ENCODE measurements at places on chromosomes 2 and 18.

DNA sequence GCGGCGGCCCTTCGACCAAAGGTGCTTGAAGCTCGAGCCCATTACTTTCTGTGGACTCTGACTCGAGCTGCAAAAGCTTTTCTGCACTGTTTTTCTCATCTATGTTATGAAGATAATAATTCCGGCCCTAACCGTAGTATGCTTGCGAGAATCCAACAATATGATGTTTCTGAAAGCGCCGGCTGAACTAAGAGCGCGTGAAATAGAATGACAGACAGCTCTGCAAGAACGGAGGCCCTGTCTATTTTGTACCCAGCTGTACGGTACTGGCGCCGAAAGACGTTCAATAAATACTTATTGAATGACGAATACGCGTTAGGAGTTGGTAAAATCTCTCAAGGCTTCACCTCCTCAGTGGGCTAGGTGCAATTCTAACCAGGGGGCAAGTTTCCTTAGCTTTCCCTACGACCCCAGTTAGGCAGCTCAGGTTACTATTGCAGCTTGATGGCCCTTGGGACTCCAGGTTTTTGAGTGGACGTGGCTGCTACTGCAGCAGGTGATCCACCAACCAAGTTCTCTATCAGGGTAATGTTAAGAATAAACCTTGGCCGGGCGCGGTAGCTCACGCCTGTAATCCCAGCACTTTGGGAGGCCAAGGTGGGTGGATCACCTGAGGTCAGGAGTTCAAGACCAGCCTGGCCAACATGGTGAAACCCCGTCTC is 570 bp downstream of the SCRN3 start:
- DNase-seq = no peak

- no peak for DNase-seq
Observed at GRCh38 chr2:1543776-1544477, 130.7 kb downstream of the TPO start.

GRCh38 chr2:43212931-43213330 is 13.5 kb downstream of the ZFP36L2 start:
- peak; percentile 56 for DNase-seq

DNA sequence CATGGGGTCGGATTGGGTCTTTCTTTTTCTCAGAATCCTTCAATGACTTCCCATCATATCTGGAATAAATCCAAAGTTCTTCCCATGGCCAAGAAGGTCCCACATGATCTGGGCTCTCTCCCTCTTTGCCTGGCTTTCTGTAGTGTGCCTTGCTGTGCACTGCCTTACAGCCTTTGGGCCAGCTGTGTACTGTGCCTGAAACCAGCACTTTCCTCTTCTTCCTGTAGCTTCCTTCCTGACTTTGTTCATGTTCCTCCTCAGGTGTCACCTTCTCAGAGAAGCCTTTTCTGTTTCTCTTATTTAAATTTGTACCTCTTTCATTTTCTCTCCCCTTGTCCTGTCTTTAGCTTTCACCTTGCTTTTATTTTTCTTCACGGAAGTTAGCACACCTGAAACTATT is 4.3 kb upstream of the CDCA7 start:
- DNase-seq = no peak

DNA sequence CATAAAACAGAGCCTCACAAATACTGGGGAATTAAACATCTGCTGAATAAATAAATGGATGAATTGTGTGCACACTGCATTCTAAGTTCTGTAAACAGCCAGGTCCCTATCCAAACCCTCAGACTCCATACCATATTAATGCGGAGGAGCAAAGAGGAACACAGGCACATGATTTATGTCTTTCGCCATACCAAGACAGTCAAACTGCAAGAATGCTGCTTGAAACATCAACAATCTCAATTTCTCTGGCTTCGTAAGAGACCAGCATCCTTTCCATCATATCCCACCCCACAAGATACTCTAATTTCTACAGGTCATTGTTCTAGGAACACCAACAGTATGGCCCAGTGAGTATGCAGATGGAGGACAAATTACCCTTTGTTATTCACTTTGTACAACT is 15.0 kb downstream of the KANSL3 start:
- no peak for DNase-seq

DNA sequence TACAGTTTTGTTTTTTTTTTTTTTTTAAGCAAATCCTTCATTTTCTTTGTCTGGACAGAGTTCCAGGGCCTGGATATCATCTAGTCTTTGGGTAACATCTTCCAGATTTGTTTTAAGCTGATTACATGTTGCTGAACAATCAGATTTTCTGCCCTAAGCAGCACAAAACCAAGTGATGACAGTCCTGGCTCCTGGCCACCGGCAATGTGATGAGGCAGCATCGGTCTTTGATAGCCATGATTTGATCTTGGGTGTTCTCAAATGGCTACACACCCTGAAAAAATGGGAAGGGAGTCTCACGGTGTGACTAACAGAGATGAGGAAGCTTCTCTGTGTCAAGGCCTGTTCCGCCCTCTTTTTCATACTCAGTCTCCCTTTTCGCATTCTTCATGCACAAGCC is 708.6 kb upstream of the ZEB2 start:
- DNase-seq = no peak

DNA sequence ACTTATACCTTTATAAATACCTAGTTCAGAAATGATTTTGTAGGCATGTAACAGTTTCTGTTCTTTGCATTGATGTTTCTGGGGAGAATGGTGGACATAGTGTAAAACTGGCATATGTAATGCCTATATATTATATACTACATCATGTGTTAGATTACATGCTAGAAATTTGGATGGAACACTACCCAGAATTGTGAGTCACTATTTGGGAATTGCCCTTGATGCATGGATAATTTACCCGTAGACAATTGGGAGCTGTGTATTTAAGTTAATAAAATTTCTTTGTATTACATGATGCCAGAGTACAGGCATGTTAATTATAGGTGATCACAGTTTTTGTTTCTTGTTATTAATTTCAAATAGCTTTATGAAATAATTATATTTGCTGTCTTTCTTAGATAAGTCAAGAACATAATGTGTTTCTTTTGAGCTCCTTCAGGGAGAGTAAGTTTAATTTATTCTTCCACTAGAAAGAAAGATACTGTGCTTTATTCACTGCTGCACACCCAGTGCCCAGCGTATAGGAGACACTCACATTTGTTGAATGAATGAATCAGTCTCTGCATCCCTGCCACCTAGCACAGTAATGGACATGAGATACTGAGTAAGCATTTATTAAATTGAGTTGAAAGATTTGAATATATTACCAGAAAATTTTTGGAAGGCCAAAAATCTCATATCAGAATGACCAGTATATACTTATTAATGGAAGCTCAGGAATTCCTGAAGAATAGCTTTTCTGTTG is 16.9 kb downstream of the ACSL3 start:
- no peak for DNase-seq

DNA sequence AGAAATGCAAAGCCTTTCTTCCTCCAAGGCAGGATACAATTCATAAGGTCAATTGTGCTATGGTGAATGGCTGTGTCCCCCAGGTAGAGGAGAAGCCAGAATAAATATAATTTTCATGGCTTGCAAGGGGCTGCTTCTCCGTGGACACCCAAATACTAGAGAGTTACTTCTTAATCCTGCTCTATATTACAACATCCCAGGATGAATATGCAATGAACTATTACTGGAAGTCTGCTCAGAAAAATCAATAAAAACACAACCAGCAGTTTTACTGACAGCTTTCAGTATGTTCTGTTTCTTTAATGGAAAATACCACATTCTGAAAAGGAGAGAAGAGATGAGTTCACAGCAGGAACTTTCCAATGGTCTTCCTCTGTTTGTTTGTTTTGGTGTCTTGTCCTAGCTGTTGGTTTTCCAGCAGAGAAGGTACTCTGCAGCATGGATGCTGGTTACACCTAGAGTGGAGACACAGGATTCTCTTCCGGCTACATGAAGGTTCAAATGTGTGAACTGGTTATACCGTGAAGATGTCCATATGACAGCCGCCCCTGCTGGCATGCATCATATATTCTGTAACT is 213.0 kb downstream of the PID1 start:
- DNase-seq = no peak

GRCh38 chr2:169009865-169010579 is 21.1 kb downstream of the ABCB11 start:
- DNase-seq = no peak

GRCh38 chr2:155665704-155666103 is 666.8 kb downstream of the NR4A2 start:
- no peak for DNase-seq

DNA sequence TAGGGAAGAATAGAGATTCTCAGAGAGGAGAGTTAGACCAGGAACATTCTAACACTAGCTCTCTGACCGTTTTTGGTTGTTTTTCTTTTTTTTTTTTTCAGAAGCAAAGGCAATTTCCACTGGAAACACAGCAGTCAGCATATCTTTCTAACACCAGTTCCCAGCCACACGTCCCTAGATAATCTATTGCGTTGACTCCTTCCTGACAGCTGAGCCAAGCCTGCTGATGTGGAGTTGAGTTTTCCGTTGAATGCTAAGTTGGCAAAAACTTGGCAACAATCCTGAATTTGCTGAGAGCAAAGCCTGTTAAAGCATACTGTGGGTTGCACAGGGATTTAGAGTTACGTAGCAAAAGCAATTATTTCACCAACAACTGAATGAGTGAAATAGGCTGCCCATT is 19.3 kb downstream of the GAD1 start:
- DNase-seq = no peak

DNA sequence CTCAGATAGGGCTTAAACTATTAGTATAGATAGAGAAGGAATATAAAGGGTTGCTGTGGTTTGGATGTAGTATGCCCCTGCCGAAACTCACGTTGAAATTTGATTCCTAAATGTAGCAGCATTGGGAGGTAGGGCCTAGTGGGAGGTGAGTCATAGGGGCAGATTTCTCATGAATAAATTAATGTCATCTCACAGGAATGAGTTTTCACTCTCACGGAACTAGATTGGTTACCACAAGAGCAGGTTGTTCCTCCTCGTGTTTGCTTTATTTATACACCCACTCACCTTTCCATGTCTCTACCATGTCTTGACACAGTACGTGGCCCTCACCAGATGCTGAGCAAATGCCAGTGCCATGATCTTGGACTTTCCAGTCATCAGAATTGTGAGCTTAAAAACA is 218.2 kb downstream of the RBM43 start:
- no peak for DNase-seq

GRCh38 chr2:239674101-239674980 is 273.5 kb upstream of the HDAC4 start:
- no peak for DNase-seq

DNA sequence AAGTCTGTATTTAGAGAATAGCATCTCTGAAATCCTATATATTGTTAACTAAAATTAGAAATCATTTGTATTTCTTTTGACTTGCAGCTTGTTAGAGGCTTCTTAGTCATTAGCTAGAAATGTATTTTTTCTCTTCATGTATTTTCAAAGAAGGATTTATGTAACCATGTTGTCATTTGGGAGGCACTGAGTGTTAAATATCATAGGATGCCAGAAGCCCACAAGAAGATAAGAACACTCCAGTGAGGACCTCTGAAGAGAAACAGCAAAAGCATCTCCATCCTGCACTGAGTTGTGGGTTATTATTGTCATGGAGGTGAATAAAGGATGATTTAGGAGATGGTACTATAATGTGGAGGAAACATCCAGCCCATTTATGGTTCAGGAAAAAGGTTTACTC is 93.5 kb downstream of the UBE2E3 start:
- no peak for DNase-seq

DNA sequence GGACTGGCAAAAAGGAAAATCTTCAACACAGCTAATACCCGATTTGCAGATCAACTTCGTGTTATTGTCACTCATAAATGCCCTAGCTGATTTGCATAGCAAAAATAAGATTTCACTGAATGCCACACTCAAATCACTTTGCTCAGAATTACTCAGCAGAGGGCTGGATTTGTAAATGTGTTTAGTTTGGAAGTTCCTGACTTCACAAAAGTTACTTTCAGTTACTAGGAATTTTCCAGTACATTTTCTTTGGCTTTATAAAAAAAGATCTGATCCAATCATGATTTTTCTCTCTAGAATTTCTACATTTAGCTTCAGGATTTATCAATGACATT is 433.3 kb upstream of the ID2 start:
- DNase-seq = no peak

DNA sequence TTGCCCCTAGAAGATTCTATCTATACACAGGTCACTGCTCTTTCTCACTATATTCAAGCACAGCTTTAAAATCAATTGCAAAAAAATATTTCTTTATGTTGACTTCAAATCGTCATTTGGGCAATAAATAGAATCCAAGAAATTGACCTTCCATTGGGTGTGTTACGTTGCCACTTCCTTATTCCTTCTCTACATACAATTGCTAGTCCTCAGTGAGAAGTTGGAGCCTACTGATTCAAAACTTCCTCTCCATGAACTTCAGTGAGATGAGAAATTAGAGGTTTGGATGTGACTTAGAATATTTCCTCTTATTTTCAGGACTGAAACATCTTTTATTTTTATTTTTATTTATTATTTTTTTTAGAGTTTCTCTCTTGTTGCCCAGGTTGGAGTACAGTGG is 40.3 kb downstream of the PMAIP1 start:
- DNase-seq = no peak

DNA sequence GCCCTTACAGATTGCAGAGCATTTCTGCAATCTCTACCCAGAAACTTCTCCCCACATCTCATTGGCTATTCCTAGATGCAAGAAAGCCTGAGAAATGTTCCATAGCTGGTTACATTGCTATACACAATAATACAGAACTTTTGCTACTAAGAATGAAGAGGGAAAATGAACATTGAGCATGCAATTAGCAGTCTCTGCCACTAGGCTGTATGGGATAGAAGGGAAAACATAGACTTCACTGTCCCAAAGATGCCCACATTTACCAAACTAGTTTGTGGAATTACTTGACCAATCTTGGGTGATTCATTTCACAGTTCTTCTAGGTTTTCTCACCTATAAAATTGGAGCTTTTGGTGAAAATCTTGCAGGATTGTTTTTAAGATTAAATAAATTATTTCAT is 265.7 kb upstream of the NT5C1B start:
- no peak for DNase-seq

DNA sequence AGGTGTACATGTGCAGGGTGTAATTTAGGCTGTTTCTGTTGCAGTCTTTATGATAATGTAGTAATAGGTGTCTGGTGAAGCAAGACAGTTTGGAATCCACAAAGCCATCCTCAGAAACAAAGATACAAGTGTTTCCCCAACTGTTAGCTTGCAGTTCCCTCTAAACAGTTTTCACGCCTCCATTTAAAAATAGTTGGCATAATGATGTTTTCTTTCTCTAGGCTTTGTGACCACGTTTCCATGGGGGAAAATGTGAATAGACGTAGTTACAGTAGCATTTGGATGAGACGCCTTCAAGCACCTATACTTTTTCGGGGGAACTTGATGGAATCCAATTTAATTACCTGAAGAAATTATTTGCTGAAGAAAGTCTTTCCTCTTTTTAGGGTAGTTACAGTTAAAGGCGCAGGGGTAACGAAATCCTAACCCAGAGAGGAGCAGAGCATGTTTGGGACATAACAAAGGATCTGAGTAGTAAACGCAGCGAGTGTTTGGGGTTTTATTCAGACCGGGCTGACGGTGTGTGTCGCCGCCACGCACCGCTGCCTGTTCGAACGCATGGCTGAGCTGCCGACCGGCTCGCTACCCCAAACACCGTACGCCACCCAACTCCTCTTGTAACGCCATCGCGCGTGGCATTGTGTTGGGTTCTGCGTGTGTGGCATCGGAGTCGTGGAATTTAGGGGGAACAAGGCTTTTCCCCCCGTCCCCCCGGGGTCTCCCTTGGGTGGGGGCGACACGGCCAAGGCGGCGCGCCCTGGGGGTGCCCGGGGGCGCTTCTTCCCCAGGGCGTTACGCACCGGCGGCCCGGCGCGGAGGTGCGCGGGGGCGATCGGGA is 681 bp upstream of the NRP2 start:
- DNase-seq = peak; percentile 31

- DNase-seq = peak; percentile 35
Observed at GRCh38 chr18:76528477-76529432, 33.7 kb upstream of the ZNF516 start.

Data from CD4-positive, alpha-beta T cell treated with Interleukin-1 beta for 1 hour (primary cell).